ENCODE measurements at places on chromosomes 7 and 10.

DNA sequence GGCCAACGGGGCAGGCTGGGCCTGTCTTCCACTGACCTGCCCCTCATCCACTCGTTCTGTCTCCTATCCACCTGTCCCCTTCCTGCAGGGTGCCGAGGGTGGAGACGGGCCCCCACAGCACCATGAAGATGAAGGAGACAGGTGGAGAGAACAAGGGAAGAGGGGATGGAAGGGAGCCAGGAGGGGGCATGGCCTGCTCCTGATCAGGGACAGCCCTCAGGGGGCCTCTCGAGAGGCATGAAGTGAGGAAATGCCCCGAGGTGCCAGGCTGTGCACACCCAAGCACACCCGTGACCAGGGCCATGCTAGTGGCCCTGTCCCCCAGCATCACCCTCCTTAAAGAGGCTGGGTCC, 111.2 kb downstream of the ZMIZ1 start:
- DNase-seq: no peak

DNA sequence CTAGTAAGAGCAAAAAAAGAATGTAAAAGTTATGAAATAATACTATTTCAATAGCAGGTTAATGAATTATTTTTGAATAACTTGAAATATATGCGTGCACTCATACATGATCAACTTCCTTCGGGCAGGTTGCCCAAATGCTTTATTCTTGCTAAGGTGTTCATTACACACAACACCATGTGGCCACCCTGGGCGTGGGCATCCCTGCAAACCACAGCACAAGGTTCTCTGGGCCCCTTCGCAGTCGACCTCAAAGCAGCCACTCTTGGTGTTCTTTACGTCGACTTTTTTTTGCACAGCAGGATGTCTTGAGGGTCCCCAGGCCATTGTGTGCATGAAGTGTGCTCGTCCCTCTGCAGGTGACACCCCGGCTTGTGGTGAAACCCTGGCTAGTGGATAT, 300.7 kb upstream of the PITRM1 start:
- no peak for DNase-seq

DNA sequence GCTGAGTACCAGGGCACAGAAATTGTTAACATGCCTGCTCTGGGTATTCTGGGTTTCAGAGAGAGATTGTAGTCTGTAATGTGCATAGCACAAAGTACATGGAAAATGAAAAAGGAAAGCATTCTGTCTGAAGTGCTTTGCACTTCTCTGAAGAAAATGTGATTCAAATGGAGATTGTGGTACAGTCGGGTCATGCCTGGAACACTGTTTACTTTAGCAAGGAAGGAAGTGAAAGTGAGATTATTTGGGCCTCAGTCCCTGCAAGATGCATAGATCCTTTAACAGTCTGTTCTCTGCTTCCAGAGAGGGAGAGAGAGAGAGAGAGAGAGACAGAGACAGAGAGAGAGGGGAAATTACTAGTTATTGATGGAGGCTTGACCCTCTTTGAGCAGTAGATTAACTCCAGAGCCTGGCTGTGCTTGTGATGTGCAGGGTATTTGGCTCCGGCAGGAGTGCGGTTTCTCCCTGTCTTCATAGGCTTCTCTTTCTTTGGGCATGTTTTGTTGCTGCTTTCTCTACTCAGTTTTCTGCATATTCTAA, 5.4 kb downstream of the VWC2 start:
- no peak for DNase-seq

DNA sequence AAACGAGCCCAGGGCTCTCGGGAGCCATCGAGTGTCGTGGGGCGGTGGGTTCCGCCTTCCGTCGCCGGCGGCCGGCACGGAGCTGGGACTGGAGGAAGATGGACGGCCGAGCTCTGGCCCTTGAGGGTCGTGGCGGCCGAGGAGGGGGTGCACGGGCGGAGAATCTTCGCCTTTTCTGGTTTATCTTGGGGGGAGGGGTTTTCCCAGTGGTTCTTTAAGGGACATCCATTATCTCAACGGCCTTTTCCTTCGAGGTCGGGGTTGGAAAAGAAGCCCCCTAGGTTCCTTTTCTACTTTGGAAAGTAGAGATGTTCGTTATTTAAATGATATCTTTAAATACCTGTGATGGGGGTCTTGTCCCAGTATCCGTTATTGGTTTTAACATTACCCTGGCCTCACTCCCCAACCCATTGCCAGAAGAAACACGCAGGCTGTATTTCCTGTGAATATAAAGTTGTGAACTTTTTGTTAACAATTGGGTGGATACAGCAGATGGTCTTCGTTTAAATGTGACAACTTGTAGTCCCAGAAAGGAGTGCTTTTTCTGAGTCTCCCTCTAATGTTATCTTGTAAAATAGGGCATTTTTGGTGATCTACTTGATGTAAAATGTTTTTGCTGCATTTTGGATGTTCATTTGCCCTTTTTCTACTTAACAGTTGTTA, 765 bp downstream of the CCAR1 start:
- no peak for DNase-seq

GRCh38 chr10:21372651-21373410, 152.7 kb downstream of the SKIDA1 start:
- no peak for DNase-seq

- no peak for DNase-seq
These were observed 2.5 kb upstream of the KPNA7 start for GRCh38 chr7:99210265-99210970.

GRCh38 chr10:22427890-22428571, 82.7 kb downstream of the SPAG6 start:
- no peak for DNase-seq

DNA sequence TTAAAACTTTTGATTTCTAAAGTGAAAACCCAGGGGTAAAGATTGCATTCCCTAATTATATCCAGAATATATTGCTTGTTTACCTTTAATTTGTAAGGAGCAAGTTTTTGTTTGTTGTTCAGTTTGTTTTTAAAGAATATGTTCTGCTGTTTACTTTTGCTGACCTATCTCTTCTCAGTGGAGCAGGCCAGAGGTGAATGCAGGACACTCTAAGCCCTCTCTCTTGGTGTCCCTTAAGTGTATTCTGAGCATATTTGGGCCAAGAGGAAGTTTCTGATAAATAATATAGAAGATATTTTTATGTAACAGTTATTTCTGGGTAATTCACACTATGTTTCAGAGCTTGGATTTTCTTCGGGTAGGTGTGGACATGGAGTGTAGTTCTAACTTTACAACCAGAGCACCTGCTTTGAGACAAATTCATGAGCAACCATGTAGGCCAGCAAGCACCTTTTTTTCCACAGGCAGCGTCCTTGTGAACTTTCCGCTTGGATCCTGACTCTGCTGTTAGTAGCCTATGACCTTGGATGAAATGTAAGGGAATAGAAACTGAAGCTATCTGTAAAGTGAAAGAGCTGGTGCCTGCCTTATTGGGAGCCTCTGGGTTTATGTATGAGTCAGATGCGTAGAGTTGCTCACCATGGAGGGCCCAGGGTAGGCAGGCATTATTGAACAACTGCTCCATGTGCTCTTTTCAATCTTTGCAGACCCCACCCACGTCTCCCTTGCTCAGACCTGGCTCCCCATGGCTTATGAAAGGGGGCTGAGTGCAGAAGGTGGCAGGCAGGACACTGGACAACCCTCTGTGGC, 16.1 kb downstream of the OGDH start:
- DNase-seq: no peak

DNA sequence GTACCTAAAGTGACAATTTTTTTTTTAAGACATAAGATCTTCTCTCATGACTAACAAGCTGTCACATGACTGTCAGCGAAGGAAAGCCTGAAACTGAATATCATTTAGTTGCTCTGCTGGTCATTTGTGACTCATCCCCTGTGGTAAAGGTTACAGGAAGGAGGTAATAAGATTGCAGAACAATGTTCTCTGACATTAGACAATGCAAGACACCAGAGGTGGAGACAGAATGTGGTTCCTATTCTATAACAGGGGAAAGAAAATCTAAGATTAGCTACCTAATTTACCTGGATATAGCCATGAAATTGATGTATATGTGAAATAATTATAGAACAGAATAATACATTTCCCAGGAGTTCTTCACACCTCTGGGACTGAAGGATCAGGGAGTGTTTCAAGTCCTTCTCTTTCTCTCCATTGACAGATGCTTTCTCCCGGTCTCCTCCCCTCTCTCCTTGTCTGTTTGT, 47.7 kb downstream of the LRGUK start:
- no peak for DNase-seq

GRCh38 chr10:35739998-35740397, 97.9 kb upstream of the FZD8 start:
- DNase-seq: no peak

DNA sequence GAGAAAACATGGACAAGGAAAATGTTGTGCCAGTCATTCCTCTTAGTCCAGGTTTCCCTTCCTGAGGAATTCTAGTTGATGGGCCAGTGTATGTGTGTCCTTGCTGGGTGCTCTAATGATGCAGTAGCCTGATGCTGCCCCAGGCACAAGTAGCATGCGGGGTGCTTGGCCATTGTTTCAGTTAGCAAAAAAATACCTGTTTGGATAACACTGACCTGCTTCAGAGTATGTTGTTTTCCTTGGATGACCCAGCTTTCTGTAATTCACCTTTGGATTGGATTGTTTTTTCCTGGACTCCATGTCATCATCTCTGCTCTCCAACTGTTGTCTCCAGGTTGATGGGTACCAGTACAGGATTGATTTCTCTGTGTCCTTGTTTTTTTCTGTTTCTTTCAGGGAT, 169.2 kb downstream of the SND1 start:
- DNase-seq: no peak

GRCh38 chr10:91340613-91341362, 69.4 kb upstream of the HECTD2 start:
- no peak for DNase-seq

DNA sequence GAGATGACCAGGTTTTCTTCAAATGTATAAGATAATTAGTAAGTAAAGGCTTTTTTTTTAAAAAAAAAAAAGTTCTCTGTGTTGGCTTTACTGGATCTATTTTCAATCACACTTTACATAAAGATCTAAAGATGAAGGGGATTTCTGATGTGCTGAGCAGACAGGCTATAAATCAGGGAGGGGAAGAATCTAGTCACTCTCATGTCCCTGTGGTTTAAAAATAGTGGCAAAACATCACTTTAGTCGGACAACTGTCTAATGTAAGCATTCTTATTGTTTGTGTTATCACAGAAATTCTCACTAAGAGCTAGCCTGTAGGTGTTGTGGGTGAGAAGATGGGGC, 132.7 kb downstream of the ICA1 start:
- DNase-seq: no peak

- DNase-seq: no peak
These were observed 396.4 kb upstream of the STEAP1 start for GRCh38 chr7:89757910-89758309.

DNA sequence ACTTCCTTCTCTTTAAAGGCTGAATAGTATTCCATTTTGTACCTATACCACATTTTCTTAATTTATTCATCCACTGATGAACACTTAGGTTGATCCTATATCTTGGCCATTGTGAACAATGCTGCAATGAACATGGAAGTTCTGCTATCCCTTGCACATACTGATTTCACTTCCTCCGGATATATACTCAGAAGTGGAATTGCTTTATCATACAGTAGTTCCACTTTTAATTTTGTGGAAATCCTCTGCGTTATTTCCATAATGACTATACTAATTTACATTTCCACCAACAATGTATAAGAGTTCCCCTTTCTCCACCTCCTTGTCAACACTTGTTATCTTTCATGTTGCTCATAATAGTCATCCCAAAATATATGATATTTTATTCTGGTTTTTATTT, 312.6 kb downstream of the PLXDC2 start:
- no peak for DNase-seq

DNA sequence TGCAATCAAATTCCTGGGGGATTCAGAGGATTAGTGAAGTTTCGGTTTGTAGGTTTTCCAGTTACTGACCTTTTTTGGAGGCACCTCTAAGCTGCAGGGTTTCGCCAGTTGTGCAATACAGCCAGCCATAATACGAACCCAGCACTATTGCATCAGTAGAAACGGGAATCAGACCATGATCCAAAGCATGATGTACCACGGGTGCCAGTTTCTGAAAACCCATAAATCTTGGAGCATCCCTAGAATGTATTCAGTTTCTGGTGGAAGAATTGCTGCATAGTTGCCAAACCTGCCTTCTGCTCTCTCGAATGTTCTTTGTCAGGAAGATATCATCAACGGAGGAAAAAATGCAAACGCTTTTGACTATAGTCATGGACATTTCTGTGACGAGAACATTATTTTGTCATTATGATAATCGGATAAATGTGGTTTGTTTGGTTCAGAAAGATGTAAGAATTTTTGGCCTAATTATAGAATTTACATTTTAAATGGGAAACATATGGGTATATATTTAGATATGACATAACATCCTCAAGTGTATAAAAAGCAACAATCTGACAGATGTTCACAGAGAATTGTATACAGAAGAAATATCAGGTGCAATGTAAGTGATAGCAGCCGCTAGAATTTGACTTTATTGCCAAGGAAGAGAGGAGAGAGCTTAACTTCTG, 186.2 kb upstream of the PRKCQ start:
- no peak for DNase-seq

DNA sequence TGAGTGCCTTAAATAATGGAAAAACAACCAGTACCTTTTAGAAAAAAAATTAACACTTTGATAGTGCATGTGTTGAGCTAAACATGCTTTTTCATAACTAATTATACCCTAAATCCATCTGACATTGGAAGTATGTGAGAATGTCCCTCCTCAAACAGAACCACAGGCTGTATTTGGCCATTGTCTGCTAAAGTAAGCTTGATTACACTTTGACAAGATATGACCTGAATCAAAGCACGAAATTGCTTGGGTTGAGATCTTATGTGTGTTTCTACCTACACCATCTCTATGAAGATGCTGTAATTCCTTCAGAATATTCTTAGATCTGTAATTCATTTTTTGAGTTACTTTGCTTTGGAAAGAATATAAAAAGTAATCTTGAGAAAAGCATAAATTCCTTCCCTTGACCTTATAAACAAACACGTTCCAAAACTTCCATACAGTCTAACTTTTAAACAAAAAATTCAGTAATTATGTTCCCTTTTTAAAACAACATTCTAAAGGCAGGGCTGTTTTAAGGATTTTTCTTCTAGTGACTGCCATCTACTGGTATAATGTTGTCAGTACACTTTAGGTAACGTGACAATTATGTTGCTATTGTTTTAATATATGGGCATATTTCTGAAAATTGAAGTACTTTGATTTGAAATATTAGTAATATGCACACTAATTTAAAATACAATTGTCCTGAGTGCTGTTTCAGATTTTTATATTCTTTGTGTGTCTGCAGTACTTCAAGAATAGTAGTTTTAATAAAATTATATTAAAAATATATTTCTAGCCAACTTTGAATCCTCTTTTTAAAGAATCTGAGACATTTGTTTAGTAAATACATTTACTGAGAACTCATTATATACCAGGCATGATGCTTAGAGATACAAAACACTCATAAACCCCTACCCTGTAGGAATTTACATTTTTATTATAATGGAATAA, 20.9 kb downstream of the CD36 start:
- no peak for DNase-seq
